T47D (cell line): ENCODE measurements at places on chromosomes 13 and 19.

DNA sequence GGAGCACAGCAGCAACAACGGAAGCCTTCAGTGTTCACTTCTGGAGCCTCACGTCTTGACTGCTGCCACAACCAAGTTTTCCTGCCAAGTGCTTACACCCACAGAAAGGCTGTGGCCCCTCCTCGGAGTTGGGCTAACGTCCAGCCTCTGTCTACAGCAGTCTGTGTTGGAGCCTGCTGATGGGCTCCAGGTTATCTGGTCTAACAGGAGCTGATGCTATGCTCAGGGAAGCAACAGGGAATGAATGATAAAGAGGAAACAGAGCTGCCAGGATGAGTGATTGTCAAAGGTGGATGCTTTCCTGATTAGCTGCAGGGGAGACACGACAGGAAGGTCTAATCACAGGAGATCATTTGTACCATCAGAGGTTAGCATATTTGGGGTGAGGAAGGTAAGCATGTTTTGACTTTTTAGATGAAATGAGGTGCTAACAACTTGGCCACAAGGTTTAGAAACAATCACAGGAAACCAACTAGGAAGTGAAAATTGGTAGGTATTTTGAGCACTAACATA is 53.8 kb upstream of the RCBTB2 start:
- no peak for DNase-seq

- DNase-seq = no peak
Observed at GRCh38 chr13:113926301-113926761, 47.5 kb downstream of the C13orf46 start.

GRCh38 chr13:110333837-110334236 is 26.8 kb downstream of the COL4A2 start:
- no peak for DNase-seq

- DNase-seq = no peak
Observed at GRCh38 chr19:55231391-55232285, 3.1 kb upstream of the TMEM86B start.

DNA sequence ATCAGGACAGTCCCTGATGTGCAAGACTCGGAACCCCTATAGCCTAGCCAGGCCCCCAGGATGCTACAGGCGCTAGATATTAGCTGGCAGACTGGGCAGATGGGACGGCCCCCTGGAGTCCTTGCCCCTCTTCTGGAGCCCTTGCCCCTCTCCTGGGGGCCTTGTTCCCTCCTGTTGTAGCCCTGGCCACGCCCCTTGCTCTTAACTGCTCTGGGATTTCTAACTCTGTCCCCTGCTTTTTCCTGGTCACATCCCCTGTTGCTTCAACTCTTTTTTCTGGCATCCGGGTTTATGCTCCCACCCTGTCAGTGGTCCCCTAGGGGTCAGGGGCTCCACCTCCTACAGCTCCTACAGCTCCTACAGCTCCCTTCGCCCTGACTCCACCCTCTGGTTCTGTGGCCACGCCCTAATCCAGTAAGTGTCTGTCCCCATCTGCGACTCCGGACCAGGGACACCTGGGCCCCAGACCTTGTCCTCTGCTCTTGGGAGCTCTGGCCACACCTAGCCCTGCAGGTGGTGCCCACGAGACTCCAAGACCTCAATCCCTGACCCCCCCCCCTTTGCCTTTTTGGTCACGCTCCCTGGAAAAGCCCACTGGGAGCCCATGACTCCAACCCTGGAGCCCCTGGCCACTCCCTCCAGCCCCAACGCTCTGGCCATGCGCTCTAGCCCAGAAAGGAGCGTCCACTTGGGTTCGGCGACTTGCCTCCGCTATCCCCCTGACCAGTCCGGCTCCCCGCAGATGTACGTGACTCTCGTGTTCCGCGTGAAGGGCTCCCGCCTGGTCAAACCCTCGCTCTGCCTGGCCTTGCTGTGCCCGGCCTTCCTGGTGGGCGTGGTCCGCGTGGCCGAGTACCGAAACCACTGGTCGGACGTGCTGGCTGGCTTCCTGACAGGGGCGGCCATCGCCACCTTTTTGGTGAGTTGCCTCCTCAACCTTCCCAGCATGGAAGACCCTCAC is 6.8 kb downstream of the PLPPR2 start:
- no peak for DNase-seq
